ENCODE measurements at places on chromosomes 12 and 14.
A peak's percentile ranks its signal among the peaks of the same experiment; 100 is the strongest.

GRCh38 chr14:77024171-77024691 is 4.3 kb downstream of the IRF2BPL start:
- DNase-seq, result no peak

GRCh38 chr14:56874375-56874774 is 64.1 kb upstream of the OTX2 start:
- no peak for DNase-seq

DNA sequence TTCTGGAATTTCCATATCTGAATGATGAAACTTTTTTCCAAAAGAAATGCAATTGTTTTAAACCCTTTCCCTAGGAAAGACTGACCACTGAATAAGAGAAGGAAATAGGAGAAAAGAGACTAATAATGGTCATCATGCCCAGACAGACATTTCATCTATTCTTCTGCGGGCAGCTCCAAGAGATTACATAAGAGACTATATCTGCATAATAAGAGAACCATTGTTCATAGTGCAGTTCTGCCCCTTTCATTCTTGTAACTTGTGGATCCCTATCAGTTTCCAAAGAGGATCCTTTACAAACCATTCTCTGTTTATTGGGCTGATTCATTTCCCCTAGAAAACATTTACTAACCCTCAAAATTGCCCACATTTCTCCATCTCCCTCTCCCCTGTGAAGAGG is 197.8 kb downstream of the FSCB start:
- no peak for DNase-seq

- DNase-seq, result peak; percentile 83
Observed at GRCh38 chr14:21106498-21107282, 5.8 kb downstream of the TMEM253 start.

- DNase-seq, result no peak
Observed at GRCh38 chr14:34470319-34470718, 8.3 kb upstream of the SPTSSA start.

- no peak for DNase-seq
Observed at GRCh38 chr12:90618586-90618985, 336.4 kb downstream of the CCER1 start.

DNA sequence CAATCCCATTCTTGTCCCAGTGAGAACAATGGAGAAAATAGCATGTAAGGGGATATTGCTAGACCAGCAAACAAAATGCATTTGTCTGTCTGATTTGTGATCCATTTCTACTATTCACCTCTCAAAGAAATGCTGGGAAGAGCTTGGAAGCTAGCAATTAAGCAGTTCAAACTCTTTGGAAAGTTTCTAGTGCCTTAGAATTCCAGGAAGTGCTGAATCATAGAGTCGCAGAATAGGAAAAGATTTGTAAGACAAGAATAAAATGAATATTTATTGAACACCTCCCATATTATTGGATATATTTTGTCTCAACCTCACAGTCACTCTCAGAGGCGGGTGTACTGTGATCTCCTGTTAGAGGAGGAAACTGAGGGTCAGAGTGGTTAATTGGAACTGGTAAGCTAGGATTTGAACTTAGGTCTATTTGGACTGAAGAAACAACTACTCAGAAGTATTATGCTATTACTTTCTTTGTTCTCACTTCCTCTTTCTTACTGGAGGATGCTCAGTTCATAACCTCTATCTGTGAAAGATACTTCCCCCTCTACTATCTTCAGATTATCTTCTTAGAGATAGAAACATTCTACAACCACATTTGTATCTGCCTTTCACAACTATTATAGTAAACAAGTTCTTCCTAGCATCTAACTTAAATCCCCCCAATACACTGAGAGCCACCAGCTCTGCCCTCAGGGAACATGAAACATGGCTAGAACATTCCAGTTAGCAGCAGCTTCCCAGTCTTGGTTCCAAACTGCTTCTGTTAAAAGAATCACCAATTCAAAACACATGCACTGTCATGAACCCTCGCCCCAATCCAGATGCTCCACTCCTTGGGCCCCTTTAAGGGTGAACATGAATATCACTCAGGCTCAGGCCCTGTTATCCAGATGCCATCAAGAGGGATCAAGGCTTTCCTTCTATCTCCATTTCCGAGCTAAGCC is 64.2 kb downstream of the DRAM1 start:
- no peak for DNase-seq

- DNase-seq, result no peak
Observed at GRCh38 chr12:23098110-23098509, 473.1 kb downstream of the ETNK1 start.

DNA sequence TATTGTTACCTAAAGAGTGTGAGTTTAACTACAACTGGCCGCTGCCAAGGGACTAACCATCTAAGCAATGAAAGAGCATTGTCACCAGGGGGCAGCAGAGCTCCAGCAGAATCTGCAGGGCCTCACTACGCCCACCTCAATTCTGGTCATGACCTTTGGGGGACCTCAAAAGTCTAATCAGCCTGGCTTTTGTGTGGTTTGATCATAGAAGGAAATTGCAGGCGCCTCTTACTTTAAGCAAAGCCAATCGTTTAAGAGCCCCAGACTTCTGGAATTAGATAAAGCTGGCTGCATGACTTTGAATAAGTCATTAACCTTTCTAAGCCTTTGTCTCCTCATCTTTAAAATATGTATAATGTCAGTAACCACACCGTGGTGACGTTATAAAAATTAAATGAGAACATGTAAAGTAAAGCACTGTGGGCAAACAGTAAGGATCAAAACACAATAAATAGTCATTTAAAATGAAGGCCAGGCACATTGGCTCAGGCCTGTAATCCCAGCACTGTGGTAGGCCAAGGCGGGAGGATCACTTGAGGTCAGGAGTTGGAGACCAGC is 58.6 kb downstream of the TBX3 start:
- DNase-seq, result no peak

DNA sequence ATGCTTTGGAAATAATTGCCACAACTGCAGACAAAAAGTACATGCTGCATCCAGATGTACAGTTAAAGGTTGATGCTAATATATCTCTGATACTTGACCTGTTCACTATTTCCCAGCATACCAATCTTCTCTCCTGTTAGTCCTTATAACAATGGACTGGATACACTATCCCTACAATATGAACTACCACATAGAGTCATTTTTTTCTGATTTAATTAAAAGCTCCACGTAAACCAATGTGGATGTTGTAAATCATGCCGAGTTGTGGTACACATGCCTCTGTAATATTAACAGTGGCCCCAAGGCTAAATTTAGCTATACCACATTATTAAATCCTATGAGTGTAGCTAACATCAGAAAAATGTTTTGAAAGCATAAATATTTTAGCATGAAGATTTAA is 469.1 kb upstream of the RPL10L start:
- no peak for DNase-seq

DNA sequence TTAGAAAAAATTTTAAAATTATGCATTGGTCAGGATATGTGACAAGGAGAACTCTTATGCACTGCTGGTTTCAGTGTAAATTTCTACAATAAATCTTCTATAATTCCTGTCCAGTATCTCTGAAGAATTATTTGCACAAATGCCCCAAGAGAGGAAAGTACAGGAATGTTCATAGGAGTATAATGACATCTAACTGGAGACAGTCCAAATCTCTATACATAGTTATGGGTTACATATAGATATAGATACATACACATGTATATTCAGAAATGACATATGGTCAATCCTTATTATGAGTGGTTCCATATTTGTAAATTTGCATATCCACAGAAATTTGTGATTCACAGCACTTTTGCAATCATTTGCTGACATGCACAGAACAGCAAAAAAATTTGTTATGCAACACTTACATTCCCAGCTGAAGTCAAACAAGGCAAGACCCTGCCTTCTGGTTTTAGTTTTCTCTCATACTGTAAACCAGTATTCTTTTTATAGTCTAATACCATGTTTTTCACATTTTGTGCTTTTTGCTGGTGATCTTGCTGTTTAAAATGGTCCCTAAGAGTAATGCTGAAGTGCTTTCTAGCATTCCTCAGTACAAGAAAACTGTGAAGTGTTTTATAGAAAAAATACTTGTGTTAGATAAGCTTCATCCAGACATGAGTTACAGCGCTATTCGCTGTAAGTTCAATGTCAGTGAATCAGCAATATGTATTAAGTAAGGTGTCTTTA is 103.8 kb downstream of the SLC16A7 start:
- no peak for DNase-seq

- DNase-seq, result no peak
Observed at GRCh38 chr14:54278087-54278486, 118.7 kb upstream of the CDKN3 start.

GRCh38 chr12:118374126-118374725 is 1.5 kb upstream of the TAOK3 start:
- no peak for DNase-seq

DNA sequence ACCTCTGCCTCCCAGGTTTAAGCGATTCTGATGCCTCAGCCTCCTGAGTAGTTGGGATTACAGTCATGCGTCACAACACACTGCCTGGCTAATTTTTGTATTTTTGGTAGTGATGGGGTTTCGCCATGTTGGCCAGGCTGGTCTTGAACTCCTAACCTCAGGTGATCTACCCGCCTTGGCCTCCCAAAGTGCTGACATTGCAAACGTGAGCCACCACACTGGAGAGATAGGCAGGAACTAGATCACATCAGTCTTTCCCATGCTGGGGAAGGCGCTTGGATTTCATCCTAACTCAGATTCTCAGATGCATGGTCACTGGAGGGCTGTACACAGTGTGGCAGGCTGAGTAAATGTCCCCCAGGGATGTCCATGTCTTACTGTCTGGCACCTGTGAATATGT is 18.0 kb upstream of the ORAI1 start:
- no peak for DNase-seq

GRCh38 chr14:85390236-85390635 is 139.7 kb upstream of the FLRT2 start:
- no peak for DNase-seq

DNA sequence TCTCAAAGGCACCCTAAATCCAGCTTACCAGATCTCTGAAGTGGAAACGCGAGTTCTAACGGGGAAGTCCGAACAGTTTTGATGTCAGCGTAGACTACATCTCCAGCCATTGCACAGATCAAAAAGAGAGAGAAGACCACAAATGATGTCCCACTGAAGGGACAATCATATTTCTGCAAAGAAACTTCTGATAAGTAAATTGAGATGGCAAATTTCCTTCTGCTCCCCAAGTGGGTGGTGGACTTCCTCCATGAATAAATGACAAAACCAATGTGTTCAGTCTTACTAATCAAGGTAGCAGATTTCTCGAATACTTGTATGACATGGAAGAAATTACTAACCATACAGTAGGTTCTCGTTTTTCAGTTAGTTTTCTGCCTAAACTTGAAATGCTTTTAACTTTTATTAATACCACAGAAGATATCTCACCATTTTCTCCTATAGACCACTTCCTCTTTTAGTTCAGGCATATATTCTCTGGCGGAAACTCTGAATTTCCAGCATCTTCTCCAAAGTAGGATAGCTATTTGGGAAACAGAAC is at the start of gene CLECL1:
Gene CLECL1 (minus strand): TSS at position 177 of the 541 bp plus-strand sequence.
- DNase-seq, result no peak

- no peak for DNase-seq
Observed at GRCh38 chr14:32820181-32820580, 118.5 kb upstream of the NPAS3 start.

GRCh38 chr12:42296503-42297109 is 29.3 kb downstream of the ZCRB1 start:
- no peak for DNase-seq

DNA sequence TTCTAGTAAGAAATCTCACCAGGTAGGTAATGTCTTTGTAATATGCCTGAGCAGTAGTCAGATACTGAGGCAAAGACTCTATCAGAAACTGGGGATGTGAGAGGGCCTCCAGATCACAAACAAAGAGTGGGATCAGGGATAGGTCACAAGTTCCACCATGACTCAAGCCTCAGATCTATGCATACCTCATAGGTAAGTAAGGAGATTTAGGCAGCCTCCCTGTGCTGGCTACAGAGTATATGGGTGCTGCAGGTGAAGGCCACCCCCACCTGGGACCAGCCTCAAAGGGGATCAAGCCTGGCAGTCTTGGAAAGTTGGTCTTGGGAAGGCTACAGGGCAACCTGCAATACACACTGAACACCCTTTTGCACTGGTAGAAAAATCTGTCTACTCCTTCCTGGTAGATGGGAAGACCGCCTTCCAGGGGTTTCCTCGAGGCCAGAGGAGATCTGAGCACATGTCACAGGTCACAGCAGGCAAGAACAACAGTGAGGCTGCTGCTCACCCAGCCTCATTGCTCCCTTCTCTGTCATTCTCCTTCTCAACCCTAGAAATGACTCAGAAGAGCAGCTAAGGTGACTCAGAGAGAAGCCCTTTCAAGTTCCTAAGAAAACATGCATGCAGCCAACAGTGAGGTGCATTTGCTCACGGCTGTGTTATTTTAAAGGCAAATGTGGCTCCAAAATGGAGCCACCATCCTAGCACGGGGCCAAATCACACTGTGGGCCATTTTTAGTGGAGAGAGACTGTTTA is 143.4 kb upstream of the CDKN3 start:
- no peak for DNase-seq

GRCh38 chr12:48125985-48126384 is 6.8 kb downstream of the PFKM start:
- DNase-seq, result no peak

DNA sequence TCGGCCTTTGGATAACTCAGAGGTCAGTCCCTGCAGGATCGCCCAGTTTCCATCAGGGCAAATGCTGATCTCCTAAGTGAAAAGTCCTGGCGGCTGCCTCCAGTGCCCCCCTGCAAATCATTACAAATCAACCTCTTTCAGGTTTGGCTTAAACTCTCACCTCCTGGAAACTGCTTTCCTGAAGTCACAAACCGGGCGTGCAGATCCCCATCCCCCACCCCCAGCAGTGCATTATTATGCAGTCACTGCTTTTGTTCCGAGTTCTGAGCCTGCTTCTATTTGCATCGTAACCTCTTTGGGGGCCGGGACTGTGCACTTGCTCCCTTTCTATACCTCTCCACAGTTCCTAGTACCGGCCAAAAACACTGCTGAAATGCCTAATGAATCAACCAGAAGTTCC is at the start of gene USP44:
Gene USP44 (minus strand): TSS at position 172 of the 400 bp plus-strand sequence. CDS start 17,220 bp downstream, outside the sequence.
- no peak for DNase-seq

- DNase-seq, result peak; percentile 7
Observed at GRCh38 chr12:41123871-41124270, 64.2 kb upstream of the PDZRN4 start.

GRCh38 chr14:34036319-34036766 is 85.5 kb upstream of the EGLN3 start:
- DNase-seq, result no peak

DNA sequence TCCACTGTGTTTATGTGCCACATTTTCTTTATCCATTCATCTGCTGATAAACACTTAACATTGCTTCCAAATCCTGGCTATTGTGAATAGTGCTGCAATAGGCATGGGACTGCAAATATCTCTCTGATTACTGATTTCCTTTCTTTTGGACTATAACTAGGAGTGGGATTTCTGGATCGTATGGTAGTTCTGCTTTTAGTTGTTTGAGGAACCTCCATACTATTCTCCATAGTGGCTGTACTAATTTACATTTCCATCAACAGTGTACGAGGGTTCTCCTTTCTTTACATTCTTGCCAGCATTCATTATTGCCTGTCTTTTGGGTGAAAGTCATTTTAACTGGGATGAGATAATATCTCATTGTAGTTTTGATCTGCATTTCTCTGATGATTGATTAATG is 47.6 kb downstream of the TAOK3 start:
- DNase-seq, result no peak

- DNase-seq, result no peak
Observed at GRCh38 chr12:53227341-53227740, 4.7 kb downstream of the RARG start.

Data from NCI-H1694 (cell line).